ENCODE measurements at places on chromosomes 16 and 17.

DNA sequence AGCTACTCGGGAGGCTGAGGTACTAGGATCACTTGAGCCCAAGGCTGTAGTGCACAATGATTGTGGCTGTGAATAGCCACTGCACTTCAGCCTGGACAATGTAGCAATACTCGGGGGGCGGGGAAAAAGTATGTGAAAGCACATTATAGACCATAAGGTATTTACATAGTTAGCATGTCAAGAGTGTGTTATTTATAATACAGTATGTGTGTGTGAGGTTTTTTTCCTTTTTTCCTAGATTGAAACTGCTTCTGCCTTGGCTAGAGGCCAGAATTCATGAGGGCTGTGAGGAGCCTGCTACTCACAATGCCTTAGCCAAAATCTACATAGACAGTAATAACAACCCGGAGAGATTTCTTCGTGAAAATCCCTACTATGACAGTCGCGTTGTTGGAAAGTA, 30.5 kb downstream of the PTRH2 start:
- no peak for DNase-seq

DNA sequence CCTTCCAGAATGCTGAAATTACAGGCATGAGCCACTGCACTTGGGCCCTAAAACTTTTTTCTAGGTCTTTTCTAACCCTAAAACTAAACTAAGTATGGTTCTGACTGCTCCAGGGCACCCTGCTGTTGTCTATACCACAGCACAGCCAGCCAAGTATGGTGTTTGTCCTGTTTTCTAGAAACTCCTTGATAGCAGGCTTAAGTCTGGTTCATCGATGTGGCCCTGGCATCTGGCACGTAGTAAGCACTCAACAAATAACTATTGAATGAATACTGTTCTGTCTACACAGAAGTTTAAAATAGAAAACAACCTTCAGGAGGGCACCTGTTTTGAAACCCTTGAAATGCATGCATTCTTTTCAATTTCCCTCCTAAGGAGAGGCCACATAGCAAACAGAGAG, 44.5 kb upstream of the AKAP1 start:
- no peak for DNase-seq

- DNase-seq, result no peak
Measured at GRCh38 chr16:88128556-88128955, 177.3 kb downstream of the BANP start.

DNA sequence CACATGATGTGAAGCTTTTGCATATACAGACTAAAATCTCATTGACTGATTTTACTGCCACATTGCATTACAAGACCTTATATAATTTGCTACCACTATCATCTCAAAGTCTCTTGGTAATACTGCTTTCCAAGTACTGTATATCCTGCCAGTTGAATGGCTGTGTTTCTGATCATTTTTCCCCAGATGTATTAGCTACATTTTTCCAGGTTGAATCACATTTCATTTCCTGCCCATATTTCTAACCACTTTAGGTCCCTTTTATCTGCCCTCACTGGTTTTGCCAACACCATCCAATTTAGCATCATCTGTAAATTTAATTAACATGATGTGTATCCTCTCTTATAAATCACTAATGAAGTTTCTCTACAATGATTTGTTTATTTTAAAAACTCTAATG, 365.7 kb upstream of the PMFBP1 start:
- DNase-seq, result peak; percentile 10

DNA sequence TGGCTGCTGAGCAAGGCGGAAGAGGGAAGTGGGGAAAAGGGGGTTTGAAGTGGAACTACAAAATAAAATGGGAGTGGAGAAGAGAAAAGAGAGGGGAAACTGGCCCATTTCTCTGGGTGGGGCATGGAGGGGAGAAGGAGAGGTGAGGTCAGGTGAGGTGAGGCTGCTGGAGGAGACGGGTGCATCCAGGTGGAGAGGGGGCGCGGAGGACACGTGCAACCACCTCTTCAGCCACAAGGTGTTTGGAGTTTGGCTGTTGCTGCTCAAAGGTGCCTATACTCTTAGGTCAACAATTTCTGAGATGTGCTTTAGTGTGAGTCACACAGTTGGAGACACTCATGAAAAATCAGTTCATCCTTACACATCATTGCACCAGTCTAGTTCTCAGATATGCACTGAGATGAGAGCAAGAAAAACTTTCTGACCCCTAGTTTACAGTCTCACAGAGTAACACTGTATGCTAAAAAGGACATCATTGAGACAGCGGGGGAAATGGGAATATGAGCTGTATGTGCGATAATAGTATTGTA, 4.8 kb downstream of the SLC6A4 start:
- DNase-seq, result peak; percentile 55

GRCh38 chr17:37849617-37849972, 74.6 kb upstream of the TBC1D3K start:
- DNase-seq, result no peak

- DNase-seq, result no peak
Measured at GRCh38 chr16:6678586-6678985, 654.1 kb upstream of the RBFOX1 start.

DNA sequence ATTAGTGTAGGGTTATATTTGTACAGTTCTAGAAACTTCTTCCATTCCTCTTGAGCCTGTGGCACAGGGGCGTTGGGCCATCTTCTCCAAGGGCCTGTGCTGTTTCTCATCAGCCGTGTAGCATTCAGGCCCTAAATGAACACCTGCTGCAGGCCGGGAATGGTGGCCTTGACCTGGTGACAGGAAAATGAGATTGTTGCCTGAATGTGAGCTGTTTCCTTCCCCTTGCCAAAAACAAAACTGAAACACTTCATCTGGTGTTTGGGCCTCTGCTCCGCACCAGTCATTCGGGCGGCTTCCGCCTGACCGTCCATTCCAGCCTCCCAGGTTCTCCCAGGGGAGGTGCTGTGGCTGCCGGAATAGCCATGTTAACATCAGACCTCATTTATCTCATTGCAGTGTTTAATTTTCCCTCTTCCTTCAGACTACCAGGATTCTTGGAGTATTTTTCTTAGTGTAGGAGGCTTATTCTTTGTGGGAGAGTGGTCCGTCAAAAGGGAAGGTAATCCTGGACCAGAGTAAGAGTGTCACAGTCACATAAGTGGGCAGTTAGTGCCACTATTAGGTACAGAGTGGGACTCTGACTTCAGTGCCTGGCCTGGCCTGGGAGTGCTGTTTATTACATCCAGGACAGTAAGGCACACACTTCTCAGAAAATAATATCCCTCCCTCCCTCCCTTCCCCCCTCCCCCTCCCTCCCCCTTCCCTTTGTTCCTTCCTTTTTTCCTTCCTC, 61.9 kb downstream of the WWP2 start:
- no peak for DNase-seq

GRCh38 chr17:77890771-77891170, 67.7 kb upstream of the TNRC6C start:
- DNase-seq, result no peak

GRCh38 chr17:73758245-73758644, 114.0 kb upstream of the SDK2 start:
- no peak for DNase-seq

DNA sequence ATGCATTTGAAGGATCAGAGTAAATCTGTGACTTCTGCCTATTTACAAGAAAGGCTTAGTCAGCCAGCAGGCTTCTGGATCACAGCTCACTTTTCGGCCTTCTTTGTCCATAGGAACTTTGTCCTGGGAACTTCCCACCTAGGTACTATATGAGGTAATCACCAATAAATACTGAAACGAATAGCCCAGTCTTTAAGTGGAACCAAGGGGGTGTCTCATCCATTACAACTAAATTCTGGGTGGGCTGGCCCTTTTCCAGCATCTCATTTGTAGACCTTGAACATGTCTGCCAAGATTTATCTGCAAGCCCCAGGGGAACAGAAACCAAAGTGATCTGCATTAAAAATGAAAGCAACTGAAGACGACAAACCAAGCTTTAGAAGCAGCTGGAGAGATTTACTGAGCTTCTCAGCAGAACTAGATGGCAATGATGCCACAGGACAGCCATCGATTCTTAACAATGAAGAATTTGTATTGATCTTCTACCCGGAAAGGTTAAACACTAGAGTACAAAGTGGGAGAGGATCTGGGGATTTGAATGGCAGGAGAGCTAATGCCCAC, 55.5 kb downstream of the SNX11 start:
- DNase-seq, result no peak

DNA sequence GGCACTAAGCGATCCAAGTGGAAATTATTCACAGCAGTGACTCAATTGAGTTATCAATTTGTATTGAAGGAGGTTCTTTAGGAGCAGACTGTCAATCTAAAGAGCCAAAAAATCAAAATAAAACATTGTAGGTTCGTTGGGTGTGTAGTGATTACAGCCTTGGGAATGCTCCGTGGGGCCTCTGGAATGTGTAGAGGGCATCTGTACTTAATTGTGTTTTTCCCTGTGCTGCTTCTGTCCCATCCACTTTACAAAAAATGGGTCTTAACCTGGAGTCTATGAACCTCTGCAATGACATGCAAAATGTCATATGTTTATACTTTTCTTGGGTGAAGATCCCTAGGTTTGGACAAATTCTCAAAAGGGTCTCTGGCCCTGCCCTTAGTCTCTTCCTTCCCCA, 215.1 kb downstream of the CCDC182 start:
- DNase-seq, result no peak

GRCh38 chr17:32732900-32733299, 144.0 kb downstream of the MYO1D start:
- no peak for DNase-seq

DNA sequence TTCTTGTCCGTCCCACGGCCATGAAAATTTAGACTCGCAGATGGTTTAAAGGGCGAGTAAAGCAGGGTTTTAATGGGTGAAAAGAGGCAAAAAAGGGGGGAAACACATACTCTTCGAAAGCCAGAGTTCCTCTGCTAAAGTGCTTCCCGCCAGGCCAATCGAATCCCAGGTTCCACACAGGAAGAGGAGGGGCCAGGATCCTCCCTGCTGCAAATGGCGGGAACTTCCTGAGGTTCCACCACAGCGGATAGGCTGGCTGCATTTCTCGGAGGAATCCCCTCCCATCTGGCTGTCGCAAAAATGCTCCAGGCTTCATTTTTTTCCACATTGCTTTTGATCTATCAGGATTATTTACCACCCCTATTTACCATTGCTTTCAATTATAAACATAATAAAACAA, 670.1 kb upstream of the CA10 start:
- no peak for DNase-seq

DNA sequence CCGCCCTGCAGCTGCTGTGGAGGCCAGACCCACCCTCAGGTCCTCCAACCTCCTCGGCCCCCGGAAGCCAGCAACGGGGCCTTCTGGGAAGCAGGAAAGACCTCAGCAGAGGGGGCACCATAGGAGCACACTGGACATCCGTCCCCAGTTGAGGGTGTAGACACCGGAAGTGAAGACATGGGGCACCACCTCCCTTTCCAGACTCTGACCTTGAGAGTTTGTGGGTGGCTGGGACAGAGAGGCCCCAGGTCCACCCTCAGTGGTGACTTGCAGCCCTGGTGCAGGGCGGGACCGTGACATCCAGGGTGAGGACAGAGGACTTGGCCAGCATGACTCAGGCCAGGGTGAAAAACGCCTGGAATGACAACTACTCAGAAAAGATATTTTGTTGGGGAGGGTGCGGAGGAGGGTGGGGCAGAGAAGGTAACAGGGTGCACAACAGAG, 19.9 kb downstream of the CEP295NL start:
- DNase-seq, result peak; percentile 62

DNA sequence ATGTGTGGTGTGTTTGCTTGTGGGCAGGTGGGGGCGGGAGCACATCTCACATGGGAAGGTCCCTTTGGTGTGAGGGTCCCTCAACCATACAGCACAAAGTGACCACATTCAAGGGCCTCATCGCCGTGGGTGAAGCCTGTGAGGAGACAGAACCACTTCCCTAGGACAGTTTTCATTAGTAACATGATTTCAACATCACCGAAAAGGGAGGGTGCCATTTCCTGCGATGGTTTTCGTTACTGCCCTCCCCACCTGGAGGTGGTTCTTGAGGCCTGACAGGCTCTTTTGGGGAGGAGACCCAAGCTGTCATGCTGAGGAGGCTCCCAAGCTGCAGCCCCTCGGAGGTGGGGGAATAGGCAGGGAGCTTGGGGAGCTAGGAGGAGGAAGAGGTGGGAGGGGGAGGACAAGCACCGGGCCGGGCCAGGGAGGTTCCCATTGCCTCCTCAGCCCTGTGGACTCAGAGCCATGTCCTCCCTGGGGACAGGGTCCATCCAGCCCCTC, 9.5 kb downstream of the CD300LB start:
- no peak for DNase-seq

GRCh38 chr16:17318238-17318637, 152.5 kb downstream of the XYLT1 start:
- DNase-seq, result no peak

DNA sequence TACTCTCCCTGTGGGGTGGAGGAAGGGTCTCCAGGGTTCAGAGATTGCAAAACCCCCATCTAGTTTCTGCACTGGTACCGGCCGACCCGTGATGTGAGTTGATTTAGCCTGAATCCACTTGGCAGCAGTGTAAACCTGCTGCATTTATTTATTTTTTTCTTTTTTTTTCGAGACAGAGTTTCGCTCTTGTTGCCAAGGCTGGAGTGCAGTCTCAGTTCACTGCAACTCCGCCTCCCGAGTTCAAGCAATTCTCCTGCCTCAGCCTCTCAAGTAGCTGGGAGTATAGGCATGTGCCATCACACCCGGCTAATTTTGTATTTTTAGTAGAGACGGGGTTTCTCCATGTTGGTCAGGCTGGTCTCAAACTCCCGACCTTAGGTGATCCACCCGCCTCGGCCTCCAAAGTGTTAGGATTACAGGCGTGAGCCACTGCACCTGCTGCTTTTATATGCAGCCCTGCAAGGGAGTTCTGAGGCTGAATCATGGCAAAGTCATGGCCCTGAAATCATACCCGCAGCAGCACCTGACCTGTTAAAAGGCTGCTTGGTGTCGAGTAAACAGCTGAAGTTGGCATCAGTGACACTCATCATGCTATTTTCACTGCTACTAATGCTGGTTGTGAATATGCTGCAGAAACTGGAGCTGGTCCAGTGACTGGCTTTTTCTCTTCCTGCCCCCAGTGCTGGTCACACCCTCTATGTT, 21.4 kb downstream of the DEXI start:
- peak; percentile 40 for DNase-seq

- DNase-seq, result no peak
Measured at GRCh38 chr16:65313936-65314626, 192.2 kb upstream of the CDH11 start.

- no peak for DNase-seq
Measured at GRCh38 chr17:19273731-19274130, 36.6 kb downstream of the EPN2 start.

- no peak for DNase-seq
Measured at GRCh38 chr17:28161311-28161710, 118.8 kb downstream of the NLK start.

DNA sequence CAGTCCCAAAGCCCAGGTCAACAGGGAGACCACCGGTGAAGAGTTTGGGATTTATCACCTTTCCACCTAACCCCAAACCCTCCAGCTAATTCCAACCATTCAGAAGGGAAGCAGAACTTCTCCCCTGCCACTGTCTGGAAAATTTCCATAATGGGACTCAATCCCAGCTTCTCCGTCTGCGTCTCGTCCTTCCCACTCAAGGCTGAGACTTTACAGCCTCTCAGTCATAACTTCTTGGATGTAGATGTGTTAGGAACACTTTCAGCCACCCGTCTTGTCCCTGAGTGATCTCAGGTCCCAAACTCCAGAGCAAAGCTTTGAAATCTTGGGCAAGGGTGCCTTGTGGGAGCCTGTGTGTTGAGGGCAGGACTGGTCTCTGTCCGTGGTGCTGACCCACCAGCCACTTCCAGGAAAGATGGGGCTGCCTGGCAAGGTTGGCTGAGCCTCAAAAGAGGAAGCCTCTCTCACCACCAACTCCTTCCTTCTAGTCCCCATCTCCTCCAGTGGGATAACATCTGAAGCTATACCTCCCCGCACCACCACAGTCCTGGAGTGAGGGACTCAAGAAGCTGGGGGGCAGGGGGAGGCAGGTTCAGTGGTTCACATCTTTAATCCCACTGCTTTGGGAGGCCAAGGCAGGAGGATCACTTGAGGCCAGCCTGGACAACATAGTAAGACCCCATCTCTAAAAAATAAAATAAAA, 9.3 kb downstream of the GAS2L2 start:
- peak; percentile 64 for DNase-seq
